Body of pancreas (tissue), 4 donors: ENCODE measurements at places on chromosomes 3 and 15.

- H3K36me3 ChIP-seq, result no peaks in the 10 kb centered on the region
- no peak overlapping the region for H3K27ac ChIP-seq
- DNase-seq, result no peak
These were observed 56.9 kb upstream of the DPH6 start for GRCh38 chr15:35602836-35603235.

GRCh38 chr15:85554852-85555521 is 174.6 kb downstream of the AKAP13 start:
- H3K27ac ChIP-seq, result no peak overlapping the region
- H3K4me3 ChIP-seq, result no peak overlapping the region
- no peaks in the 10 kb centered on the region for H3K36me3 ChIP-seq

GRCh38 chr15:101187820-101188636 is 63.8 kb downstream of the CHSY1 start:
- H3K4me3 ChIP-seq, result no peak overlapping the region
- no peaks in the 10 kb centered on the region for H3K27me3 ChIP-seq
- DNase-seq, result no peak
- H3K36me3 ChIP-seq, result no peaks in the 10 kb centered on the region
- peaks cover 14% of the 10 kb centered on the region for H3K4me1 ChIP-seq
- H3K27ac ChIP-seq, result peak overlapping the region; percentile 8

DNA sequence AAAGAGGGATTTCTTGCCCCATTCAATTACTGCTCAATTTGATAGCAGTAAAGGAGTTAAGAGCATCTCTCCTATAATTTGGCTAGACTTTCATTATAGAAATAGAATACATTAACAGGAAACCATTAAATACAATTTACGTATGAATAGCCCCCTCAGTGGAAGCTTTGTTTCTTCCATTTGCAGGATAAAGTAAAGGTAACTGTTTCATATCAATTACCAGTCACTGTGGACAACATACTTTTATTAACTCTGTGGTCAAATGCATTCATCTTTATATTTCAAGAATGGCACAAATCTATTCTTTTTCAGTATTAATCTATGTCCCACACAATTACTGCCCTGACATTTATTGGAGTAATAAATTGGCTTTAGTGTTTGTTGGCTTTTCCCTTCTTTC is 613.4 kb downstream of the NLGN1 start:
- no peak overlapping the region for H3K27ac ChIP-seq
- H3K4me3 ChIP-seq, result no peak overlapping the region
- no peaks in the 10 kb centered on the region for H3K4me1 ChIP-seq
- H3K27me3 ChIP-seq, result no peaks in the 10 kb centered on the region
- DNase-seq, result no peak
